Erythroblast (primary cell): ENCODE measurements at places on chromosomes 7 and 10.

DNA sequence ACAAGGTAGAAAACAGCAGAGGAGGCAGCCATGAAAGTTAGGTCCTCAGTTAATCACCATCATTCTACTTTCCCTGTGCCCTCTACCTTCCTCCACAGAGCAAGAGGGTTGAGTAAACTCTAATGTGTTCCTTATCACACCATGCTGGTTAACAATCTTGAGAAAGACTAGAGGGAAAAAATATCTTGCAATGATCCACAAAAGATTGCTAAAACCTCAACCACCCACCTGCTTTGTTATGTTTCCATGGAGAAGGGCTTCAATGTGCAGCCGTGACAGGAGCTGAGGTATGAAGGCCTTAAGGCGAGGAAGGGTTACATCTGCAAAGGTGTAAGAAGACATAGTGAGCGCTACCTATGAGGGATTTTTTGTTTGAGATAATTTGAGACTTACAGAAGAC is 103.9 kb downstream of the IDE start:
- DNase-seq, result no peak

GRCh38 chr7:15581352-15581951 is 19.6 kb upstream of the AGMO start:
- DNase-seq, result no peak

DNA sequence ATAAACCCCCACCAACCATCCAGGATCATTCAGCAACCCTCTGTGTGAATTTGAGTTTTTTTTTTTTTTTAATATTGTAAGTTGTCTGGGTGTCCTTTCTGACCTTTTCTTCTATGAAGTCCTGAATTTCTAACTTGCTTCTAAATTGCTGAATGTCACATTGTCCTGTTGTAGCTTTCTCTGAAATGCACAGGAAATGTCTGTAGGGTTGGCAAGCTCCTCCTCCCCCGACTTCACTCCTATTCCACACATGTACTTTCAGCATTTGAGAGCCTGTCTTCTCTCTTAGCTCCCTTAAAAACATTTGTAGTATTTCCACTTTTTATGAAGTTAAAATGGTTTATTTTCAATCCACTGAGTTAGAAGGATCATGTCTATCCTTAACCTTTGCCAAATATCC is 3.3 kb upstream of the CNNM2 start:
- DNase-seq, result no peak

DNA sequence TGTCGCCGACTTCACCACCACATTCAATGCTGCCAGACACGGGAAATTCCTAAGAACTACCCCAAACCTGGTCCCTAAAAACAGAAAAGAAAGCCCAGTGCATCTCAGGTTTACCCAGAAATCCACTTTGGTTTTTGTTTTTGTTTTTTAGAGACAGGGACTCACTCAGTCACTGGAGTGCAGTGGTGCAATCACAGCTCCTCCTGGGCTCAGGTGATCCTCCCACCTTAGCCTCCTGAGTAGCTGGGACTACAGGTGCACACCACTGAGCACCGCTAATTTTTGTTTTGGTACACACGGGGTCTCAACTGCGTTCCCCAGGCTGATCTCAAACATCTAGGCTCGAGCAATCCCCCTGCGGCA is 22.8 kb downstream of the MAD1L1 start:
- no peak for DNase-seq

DNA sequence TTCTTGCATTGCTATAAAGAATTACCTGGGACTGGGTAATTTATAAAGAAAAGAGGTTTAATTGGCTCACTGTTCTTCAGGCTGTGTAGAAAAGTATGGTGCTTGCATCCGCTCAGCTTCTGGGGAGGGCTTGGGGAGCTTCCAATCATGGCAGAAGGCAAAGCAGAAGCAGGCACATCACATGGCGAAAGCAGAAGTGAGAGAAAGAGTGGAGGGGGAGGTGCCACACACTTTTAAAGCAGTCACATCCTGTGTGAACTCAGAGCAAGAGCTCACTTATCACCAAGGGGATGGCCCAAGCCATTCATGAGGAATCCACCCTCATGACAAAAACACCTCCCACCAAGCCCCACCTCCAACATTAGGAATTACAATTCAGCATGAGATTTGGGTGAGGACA is 303.5 kb downstream of the OTUD1 start:
- no peak for DNase-seq

DNA sequence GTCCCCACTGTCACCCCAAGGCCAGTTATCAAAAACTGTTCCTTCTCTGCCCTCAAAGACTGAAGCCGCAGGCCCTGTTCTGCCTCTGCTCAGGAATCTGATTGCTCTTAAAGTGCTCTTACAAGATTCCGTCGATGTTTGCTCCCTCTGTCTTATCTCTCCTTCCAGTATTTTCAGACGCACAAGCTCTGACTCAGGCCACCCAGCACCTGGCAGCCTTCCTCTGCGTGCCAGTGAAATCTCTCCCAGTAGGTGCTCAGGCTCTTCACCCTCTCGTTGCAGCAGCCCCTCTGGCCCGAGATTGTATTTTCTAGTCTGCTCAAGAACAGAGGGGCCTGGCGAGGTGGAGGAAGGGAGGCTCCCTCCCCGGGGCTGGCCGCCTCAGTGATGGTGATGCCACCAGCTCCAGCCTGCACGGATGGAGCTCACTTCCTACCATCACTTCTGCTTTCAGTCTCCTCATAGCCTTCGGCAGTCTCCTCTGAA is 276.2 kb downstream of the USP6NL start:
- no peak for DNase-seq

- no peak for DNase-seq
These were observed 1.0 kb upstream of the ENO4 start for GRCh38 chr10:116848032-116848943.

DNA sequence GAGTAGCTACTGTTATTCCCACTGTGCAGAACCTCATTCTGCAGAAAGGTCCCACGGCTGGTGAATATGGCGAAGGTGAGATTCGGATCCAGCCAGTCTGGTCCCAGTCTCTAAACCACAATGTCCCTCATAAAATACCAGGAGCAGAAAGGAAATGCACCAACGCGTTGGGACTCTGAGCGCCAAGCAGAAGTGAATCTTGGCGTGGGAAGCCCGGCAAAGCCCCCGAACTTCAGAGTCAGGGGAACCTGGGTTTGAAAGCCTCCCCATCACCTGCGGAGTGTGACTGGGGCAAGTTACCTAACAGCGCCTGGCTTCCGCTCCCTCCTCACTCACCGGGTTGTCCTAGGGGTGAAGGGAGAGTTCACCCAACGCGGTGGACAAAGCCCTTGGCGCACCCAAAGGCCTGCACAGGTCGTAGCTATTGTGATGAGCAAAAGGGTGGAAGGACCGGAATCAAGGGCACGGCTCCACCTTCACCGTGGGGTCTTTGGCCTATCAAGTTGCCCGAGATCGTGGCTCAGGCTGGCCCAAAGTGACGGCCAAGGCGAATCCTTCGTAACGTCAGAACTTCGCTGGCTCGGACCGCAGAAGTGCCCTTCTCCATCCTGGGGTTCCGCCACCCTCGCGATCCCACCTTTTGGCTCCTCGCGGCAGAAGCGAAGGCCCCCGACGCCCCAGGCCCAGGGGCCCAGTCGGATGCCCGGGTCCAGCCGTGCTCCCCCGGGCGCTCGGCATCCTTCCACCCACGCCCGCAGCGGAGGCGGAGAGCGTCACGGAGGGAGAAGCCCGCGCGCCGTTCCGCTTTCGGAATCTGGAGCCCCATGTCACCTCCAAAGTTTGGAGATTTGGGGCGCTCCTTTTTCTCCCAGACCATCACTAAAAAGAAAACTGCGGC is 811 bp downstream of the RGS10 start:
- DNase-seq, result peak; percentile 58

- peak; percentile 40 for DNase-seq
These were observed 107.3 kb downstream of the SNX10 start for GRCh38 chr7:26398756-26399509.

DNA sequence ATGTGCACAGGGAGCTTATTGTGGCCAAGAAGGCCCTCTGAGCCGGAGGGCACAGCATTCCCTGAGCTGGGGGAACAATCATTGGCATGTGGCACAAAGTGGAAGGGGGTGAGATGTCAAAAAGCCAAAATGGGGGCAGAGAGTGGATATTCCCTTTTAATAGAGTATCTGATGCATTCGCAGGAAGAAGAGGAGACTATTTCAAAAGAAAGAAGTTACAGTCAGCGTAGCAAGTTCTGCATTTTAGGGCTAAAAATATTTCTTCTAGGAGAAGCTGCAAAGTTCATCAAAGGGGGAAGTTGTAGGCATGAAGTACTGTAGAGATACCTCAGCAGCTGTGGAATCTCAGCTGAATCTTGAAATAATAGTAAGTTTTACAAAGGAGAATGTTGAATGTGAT is 136.0 kb upstream of the WDR11 start:
- no peak for DNase-seq

- DNase-seq, result no peak
These were observed 196.9 kb downstream of the SH2D4B start for GRCh38 chr10:80734589-80734988.

DNA sequence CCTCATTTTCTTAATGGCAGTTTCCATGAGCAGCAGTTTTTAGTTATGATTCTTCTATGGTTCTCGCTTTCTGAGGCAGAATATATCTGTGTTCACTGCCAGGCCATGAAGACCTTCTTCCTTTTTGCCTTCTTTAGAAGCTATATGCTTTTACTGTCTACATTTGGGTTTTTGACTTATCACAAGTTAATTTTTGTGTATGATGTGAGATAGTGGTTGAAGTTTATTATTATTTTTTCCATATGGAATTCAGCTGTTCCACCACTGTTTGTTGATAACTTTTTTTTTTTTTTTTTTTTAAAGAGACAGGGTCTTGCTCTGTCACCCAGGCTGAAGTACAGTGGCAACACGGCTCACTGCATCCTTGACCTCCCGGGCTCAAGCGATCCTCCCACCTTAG is 44.5 kb downstream of the INPP5A start:
- no peak for DNase-seq

DNA sequence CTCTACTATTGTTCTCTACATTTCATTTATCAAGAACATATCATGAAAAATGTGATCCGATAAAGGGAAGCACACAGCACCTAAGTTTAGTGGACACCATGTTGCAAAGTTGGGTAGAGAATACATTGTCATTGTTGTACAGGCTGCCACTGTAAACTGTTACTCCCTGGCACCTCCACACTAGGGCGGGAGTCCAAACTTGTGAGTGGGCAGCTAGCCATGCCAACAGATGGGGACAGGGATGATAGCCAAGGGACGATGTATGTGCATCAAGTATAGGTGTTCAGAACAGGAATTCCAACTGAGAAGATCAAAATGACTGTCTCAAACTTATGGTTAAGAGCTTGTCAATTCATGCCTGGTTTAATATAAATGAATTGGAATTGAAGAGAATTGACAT is 31.1 kb upstream of the COMMD3 start:
- no peak for DNase-seq

GRCh38 chr7:6320791-6321190 is 48.4 kb upstream of the CYTH3 start:
- DNase-seq, result no peak

DNA sequence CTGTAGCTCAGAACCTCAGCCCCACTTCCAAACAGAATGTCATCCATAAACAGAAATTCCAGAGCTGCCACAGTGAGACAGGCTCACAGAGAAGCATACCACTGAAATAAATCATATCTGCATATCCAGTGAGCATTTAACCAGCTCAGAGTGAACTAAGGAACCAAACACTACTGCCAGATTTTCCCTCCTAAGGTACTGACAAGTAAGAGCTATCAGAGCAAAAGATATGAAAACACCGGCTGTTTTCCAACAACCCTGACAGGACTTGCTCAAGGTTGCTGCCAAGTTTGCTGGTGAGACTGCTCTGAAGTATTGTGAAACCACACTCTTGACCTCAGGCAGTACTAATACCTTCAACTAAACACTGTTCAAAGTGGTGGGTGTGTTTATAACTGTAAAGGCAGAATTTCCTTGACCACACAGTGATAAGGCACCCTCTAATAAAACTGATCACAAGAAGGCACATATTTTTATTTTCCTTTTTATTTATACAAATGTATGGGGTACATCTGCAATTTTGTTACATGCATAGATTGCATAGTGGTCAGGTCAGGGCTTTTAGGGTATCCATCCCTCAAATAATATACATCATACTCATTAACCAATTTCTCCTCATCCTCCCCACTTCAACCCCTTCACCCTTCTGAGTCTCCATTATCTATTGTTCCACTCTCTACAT is 18.3 kb downstream of the SGMS1 start:
- DNase-seq, result peak; percentile 79

DNA sequence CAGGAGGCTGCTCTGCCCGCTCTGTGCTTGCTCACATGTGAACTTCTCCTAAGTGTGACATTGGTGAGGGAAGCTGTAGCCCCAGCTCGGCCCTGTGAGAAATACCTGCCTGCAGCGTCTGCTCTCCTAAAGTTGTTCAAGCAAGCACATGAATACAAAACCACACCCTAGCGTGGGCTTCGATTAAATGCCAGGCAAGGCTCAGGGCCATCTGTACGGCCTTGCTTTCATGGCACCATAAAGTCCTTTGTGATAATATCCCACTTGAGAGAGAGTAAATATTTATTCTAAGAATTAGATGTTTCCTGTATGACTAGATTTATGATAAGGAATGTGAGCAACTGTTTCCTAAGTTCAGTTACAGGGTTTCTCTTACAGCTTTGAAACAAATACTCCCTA is 262.8 kb upstream of the KLF14 start:
- DNase-seq, result no peak

GRCh38 chr7:24703296-24703695 is 54.0 kb downstream of the GSDME start:
- DNase-seq, result no peak

GRCh38 chr10:17122052-17122451 is 7.6 kb downstream of the CUBN start:
- no peak for DNase-seq

DNA sequence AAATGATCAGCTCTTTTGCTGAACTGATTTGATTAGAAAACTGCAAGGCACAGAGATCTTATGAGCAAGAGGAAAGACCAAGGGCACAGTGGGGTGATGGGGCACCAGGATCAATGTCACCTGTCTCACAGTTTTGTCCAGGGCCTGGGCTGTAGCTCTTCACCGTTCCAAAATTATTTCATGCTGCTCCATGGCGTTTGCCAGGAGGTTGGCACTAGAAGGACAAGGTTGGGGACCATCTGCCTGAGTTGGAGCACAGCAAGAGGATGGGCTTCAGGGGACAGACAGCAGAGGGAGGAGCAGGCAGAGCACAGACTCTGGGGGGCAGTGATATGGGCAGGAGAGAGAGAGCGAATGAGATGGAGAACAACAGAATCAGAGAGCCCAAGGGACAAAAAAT is 17.5 kb upstream of the FRA10AC1 start:
- DNase-seq, result no peak

GRCh38 chr10:102312683-102313082 is 67.4 kb downstream of the GBF1 start:
- DNase-seq, result no peak

GRCh38 chr7:66070222-66070621 is 5.4 kb upstream of the ASL start:
- DNase-seq, result no peak

GRCh38 chr7:70018700-70019099 is 420.4 kb downstream of the AUTS2 start:
- no peak for DNase-seq

- peak; percentile 36 for DNase-seq
These were observed 36.5 kb upstream of the AP5Z1 start for GRCh38 chr7:4738711-4739527.

GRCh38 chr7:151810441-151811232 is 66.3 kb downstream of the PRKAG2 start:
- DNase-seq, result no peak
